ENCODE measurements at places on chromosomes 1 and 21.

DNA sequence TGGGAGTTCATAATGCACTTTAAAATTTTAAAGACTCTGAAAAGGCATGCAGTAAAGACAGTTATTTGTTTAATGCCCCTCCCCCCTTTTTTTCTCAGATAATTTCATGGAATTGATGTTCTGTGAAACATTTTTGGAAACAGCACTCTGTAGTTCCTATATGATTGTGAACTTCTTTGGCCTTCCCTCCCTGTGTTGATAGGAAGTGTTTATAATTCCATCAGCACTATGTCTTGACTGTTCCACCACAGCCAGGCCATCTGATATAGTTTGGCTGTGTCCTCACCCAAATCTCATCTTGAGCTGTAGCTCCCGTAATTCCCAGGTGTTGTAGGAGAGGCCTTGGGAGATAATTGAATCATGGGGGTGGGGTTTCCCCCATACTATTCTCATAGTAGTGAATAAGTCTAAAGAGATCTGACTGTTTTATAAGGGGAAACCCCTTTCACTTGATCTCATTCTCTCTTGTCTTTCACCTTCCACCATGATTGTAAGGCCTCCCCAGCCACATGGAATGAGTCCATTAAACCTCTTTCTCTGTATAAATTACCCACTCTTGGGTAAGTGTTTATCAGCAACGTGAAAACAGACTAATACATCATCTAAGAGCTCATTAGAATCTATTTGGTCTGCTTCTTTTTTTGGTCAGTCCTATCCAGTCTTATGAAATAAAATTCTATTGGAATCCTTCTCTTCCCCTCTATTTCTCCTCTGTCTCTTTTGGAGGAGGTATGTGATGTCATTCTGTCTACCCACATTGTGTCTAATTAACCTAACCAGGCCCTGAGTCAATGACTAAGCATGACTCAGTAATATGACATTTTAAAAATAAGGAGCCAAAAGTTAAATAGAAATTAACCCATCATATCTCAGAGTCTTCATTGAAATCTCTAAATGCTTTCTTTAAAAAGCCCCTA is 8.9 kb downstream of the CCDC185 start:
- no peaks in the 10 kb centered on the region for H3K4me1 ChIP-seq
- peaks cover 16% of the 10 kb centered on the region for H3K27me3 ChIP-seq
- no peak overlapping the region for H3K4me3 ChIP-seq
- no peak for DNase-seq

DNA sequence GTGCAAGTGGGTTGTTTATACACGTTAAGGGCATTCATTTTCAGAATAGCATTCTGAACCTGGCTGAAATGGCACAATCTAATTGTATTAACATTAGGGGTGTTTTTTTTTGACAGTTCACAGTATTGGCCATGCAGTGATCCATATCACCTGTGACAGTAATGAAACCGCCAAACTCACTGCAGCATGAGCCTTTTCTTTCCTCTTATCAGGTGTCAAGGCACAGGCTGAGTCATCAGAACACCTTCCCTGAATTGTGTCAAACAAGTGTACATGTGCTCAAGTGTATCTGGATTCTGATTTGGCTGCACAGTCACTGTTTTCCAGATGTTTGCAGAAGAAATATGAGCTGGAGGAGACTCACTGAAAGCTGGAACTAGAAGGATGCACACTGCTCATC is 47.7 kb upstream of the C8B start:
- DNase-seq: no peak
- H3K27me3 ChIP-seq: no peaks in the 10 kb centered on the region
- H3K4me1 ChIP-seq: no peaks in the 10 kb centered on the region
- H3K27ac ChIP-seq: no peak overlapping the region
- H3K36me3 ChIP-seq: no peaks in the 10 kb centered on the region

- peaks cover 5% of the 10 kb centered on the region for H3K4me1 ChIP-seq
- peaks cover 18% of the 10 kb centered on the region for H3K36me3 ChIP-seq
- H3K4me3 ChIP-seq: no peak overlapping the region
- H3K27ac ChIP-seq: no peak overlapping the region
- no peaks in the 10 kb centered on the region for H3K27me3 ChIP-seq
Observed at GRCh38 chr1:108609483-108610049, 49.7 kb downstream of the EEIG2 start.

GRCh38 chr21:42193131-42193671 is 25.7 kb upstream of the ABCG1 start:
- H3K27me3 ChIP-seq: peaks cover 9% of the 10 kb centered on the region
- H3K27ac ChIP-seq: peak overlapping the region; percentile 40
- peaks cover 62% of the 10 kb centered on the region for H3K4me1 ChIP-seq
- H3K36me3 ChIP-seq: peaks cover 1% of the 10 kb centered on the region

DNA sequence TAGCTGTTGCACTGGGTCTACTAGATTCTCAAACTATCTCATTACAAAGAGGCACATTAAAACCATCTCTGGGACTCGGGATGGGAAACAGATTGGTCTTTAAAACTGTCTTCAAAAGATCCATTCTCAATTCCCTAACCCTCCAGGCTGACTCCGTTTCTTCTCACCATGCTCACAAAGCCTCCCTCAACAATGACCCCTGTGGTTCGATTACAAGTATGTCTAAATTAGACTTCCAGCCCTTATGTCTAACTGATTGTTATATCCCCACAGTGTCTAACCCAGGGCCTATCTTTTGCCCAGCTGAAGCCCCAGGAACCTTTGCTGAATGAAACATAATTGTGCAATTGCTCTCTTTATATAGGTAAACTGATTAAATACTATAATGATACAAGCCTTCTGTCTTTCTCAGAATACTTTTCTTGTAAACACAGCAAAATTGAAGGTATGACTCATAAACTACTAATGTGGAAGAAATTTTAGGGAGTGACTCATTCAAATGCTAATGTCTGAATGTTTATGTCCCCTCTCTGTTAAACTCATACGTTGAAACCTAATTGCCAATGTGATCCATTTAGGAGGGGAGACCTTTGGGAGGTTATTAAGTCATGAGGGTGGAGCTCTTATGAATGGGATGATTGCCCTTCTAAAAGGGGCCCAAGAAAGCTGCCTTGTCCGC is 65.6 kb upstream of the DAB1 start:
- H3K4me3 ChIP-seq: no peak overlapping the region
- no peaks in the 10 kb centered on the region for H3K4me1 ChIP-seq

GRCh38 chr1:80731241-80731894 is 1069.4 kb upstream of the ADGRL2 start:
- no peak for DNase-seq
- no peak overlapping the region for H3K27ac ChIP-seq
- H3K4me3 ChIP-seq: no peak overlapping the region

GRCh38 chr21:32371913-32372314 is 20.9 kb downstream of the URB1 start:
- no peak overlapping the region for H3K4me3 ChIP-seq
- peaks cover 18% of the 10 kb centered on the region for H3K36me3 ChIP-seq

DNA sequence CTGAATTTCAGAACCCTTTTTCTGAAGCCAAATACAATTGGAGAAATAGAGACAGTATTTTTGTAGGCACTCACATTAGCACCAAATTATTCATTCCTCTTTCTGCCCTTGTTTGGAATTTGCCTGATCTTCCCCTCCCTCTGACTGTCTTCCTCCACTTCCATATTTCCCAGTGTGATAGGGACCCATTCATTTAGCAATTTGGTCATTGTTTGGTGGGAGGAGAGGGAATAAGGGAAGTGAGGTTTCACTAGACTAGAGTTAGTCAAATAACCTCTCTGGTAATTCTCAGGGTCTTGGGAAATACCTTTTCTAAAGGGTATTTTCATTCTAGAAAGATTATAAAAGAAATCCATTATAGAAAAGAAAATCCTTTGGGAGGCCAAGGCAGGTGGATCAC is 31.0 kb upstream of the MTMR11 start:
- no peak overlapping the region for H3K4me3 ChIP-seq
- H3K4me1 ChIP-seq: peaks cover 7% of the 10 kb centered on the region
- no peak for DNase-seq
- H3K27ac ChIP-seq: no peak overlapping the region
- H3K27me3 ChIP-seq: no peaks in the 10 kb centered on the region

GRCh38 chr1:22751124-22751531 is 40.5 kb downstream of the EPHB2 start:
- H3K4me3 ChIP-seq: no peak overlapping the region
- no peak for DNase-seq
- no peaks in the 10 kb centered on the region for H3K36me3 ChIP-seq
- peaks cover 3% of the 10 kb centered on the region for H3K4me1 ChIP-seq
- H3K27ac ChIP-seq: no peak overlapping the region

GRCh38 chr1:87980494-87980893 is 651.8 kb downstream of the LMO4 start:
- no peak overlapping the region for H3K4me3 ChIP-seq
- H3K27me3 ChIP-seq: peaks cover 8% of the 10 kb centered on the region
- DNase-seq: no peak
- no peaks in the 10 kb centered on the region for H3K36me3 ChIP-seq

DNA sequence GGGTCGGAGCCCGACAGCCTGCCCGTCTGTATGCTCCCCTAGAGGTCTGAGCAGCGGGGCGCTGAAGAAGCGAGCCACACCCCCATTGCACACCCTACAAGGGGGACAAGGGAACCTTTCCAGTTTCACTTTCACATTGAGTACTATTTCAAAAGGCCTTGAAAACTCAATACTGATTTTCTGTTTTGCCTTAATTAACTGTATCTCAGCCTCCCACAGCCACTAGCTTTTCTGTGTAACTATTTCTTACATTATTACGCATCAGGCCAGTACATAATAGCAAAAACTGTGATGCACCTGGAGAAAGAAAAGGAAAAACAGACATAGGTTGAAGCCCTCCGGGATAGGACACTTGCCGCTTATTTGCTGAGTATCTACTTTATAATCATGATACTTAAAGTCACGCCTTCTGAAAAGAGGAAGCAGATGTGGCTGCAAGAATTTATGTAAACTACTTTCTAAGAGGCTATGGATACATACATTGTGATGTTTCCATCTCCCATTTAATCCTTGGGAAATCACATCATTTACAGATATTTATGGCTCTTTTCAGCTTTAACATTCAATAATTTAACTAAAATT is 1719.5 kb downstream of the MRPL39 start:
- peaks cover 3% of the 10 kb centered on the region for H3K36me3 ChIP-seq
- H3K27me3 ChIP-seq: no peaks in the 10 kb centered on the region
- H3K4me1 ChIP-seq: peaks cover 11% of the 10 kb centered on the region

Data from activated naive CD8-positive, alpha-beta T cell treated with anti-CD3 and anti-CD28 coated beads, Interleukin-2, amount 10 ng/mL, durations not matched to agents 7 days and 5 days (primary cell).